ENCODE measurements at places on chromosomes 7 and 10.

GRCh38 chr7:18287482-18287881 is 208.1 kb upstream of the HDAC9 start:
- DNase-seq: no peak

DNA sequence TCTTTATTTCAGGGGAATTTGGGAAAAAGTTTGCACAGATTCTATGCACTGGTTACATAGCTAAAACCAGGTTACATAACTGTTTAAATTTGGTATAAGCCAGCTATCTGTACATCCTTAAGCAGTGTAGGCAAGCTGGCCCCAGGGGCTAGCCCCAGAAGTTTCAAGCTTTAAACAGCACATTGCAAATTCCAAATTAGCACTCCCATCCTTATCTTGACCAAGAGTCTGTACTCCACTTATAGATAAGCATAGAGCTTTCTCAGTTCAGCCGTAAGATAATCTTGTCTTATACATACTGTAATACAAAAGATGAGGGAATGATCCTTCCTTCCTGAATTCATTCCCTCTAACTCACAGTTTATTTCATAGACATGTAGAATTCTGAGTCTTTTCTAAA is 109.3 kb downstream of the SPAG6 start:
- no peak for DNase-seq

DNA sequence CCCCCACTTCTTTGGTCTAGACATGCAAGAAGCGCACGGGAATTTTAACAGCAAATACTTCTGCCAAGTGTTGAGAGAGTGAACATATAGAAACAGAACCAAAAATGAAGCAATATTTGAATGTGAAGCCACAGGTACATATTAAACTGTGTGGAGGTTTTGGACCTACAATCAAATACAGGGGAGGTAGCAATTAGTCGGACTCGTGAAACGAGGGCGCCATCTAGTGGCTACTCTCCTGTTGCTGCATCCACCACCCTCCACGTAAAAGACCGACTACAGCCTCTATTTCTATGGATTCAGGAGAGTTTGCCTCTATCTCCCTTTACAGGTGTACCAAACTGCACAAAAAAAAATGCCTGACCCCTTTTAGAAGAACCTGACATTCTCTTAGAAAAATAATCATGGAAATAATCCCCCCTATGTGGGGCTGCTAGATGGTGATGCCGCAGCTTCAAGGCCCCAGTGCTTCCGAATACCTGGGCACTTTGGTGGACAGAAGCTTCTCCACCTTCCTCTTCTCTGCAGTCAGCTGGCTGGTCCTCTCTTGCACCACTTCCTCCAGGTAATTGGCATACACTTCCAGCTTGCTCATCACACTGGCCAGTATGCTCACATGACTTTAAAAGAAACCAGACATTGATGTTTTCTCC is 31.7 kb downstream of the TECTB start:
- DNase-seq: peak; percentile 69

GRCh38 chr10:31578181-31578852 is 259.3 kb downstream of the ZEB1 start:
- DNase-seq: no peak

- peak; percentile 67 for DNase-seq
These were observed 38.6 kb upstream of the RSBN1L start for GRCh38 chr7:77657427-77658224.

DNA sequence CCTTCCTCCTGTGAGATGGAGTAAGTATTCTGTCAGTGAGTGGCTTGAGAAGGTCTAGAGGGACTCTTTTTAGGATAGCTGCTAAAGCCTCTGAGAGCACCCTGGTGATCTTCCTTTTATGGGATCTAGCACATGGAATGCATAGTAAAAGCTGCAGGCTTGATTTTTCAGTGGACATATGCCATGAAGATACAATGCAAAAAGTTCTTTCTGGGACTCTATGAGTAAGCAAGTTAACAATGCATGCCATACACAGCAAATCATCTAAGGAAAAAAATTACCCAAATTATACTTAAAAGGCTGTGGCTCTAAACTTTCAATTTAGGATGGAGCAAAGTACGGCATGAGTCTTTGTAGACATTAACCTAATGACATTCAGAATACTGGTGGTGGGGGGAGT is 154.5 kb downstream of the SGMS1 start:
- DNase-seq: no peak

DNA sequence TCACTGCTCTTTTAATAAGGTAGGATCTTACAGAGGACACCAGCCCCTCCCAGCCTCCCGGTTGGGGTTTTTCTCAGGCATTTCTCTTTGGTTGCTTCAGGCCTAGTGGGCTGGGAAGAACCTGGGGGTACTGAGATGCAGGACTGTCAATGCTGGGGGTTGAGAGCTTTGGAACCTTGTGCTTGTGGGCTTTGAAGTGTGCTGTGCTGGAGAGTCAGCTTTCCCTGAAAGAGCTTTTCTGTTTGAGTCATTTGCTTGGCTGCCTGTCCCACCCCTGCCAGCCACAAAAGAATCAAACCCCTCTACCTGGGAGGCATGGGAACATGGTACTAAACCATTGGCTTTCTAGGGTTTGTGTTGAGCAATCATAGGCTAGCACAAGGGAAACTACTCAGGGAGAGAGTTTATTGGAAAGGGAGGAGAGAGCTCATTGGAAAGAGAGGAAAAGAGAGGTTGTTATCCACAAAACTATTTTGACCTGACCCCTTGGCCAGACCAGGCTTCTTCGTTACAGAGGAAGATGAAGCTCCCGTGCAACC is 1.4 kb downstream of the SCD start:
- no peak for DNase-seq

DNA sequence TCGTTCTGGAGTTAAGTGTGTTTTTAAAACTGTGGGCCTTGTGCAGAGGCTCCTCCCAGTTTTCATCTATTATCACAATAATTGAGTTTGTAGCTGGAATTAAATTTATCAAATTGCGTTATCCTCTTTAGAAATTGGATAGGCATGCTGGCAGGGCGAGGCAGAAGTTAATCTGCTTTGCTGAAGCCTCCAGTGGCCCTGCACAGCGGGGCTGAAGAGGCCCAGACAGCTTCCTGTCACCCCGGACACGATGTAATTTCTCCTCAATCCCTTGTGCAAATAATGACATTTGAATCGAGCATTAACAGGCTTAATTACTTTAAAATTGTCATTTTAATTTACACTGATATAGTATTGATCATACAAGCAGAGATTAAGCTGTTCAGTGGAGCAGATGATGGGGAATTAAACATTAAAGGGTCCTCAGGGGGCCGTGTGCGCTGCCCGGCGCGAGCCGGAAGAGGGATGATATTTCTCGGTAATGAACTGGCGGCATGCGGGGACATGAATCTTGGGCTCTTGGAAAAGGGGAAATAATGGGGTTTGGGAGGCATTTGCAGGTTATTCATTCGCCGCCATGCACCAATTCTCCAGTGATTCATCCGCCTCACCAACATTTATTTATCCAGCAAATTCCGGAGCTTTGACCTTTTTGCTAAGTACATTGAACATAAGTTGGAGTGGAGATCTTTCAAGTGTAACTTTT is 118.5 kb downstream of the NKX6-2 start:
- no peak for DNase-seq

- no peak for DNase-seq
These were observed 57.1 kb upstream of the NPTX2 start for GRCh38 chr7:98559958-98560357.

DNA sequence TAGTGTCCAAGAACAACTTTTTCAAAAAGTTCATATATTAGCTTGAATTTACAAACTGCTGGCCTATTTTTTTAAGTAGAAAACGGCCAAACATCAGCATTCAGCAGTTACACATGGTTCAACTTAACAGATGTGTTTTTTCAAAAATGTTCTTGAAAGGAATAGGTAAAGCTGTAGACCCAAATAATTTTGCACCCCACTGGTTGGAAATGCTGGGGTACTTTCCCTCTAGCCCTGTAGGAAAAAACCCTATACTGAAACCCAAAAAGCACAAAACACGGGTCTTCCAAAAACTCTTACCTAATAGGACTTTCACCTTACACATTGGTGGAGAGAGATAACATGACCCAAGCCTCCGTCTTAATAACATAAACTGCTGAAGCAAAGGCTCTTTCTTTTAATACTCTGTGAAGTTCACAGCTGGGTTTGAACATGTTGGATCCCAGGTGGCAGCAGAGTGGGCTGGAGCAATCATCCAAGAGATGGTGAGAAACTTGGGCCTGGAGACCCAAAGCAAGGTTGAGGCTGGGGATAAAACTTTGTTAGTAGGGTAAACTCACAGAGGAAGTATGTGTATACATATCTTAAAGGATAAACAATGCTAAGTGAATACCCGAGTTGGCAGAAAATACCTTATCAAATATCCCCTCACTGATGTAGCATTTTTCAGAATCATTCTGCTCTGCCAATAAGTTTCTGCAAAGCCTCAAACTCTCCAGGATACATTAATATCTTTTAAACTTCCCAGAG is 629 bp upstream of the DNAJC9 start:
- DNase-seq: no peak

- no peak for DNase-seq
These were observed 26.9 kb downstream of the WIPI2 start for GRCh38 chr7:5216931-5217330.

Measured in CD4-positive, alpha-beta T cell treated with Interleukin-17A for 1 hour (primary cell).